ENCODE measurements at places on chromosomes 2 and 18.

GRCh38 chr18:22625406-22625805, 207.7 kb upstream of the CTAGE1 start:
- DNase-seq = no peak

- DNase-seq = no peak
Measured at GRCh38 chr2:39160982-39161381, 40.1 kb upstream of the SOS1 start.

GRCh38 chr2:85490861-85491755, 47.9 kb upstream of the MAT2A start:
- DNase-seq = no peak

- no peak for DNase-seq
Measured at GRCh38 chr18:3010086-3010485, 2.9 kb downstream of the LPIN2 start.

GRCh38 chr2:177171418-177171865, 41.2 kb upstream of the HNRNPA3 start:
- no peak for DNase-seq

DNA sequence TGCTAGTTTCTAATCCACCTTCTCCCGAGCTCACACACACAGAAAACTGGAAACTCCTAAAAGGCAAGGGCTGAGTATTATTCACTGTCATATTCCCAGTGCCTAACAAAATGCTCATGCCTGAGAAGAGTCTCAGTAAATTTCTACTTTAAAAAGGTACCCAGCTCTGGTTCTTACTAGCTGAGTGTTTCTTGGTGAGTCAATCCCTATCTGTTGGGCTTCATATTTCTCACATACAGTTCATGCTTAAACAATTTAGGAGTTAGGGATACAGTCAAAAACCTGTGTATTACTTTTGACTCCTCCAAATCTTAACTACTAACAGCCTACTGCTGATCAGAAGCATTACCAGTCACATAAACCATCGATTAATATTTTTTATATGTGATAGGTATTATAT, 204.9 kb downstream of the EN1 start:
- no peak for DNase-seq

- DNase-seq = peak; percentile 35
Measured at GRCh38 chr2:7031547-7032245, 114.5 kb downstream of the RNF144A start.

DNA sequence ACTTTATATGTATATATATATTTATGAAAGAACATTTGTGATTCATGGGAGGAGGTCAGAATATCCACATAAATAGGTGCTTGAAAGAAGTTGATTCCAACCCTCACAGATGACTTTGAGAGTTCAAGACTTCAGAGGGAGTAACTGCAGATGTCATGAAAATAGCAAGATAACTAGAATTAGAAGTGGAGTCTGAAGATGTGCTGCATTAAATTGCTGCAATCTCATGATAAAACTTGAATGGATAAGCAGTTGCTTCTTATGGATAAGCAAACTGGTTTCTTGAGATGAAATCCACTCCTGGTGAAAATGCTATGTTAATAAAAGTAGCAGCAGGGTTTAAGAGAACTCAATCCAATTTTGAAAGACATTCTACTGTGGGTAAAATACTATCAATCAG, 40.2 kb downstream of the G6PC2 start:
- no peak for DNase-seq
